ENCODE measurements at places on chromosomes 7 and 10. TPM values are rescaled to one million over a fixed set of nuclear protein-coding genes. Genes with fewer than 3 reads are reported as not detected.

- peak overlapping the region; percentile 41 for H3K4me3 ChIP-seq
- no peaks in the 10 kb centered on the region for H3K36me3 ChIP-seq
- H3K27ac ChIP-seq, result peak overlapping the region; percentile 88
- H3K4me1 ChIP-seq, result no peaks in the 10 kb centered on the region
Measured at GRCh38 chr7:22082553-22082885, 136.8 kb upstream of the CDCA7L start.

The MYH16 gene
- not detected for total RNA-seq

DNA sequence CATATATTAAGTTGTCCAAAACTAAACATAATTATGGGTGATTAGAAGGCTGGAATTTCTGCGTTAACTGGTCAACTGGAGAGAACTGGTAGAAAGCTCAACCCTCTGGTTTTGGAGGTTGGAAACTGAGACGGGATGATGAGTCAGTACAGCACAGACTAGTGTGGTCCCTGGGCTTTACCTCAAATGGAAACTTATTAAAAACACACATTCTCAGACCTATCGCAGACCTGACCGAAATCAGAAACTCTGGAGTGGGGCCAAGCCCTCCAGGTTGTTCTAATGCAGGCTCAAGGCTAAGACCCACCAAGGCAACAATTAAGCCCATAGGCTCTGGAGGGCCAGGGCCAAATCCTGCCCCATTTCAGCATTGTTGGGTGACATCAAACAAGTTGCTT is 136.9 kb downstream of the KCNMA1 start:
- no peak overlapping the region for H3K4me3 ChIP-seq
- no peak for DNase-seq
- H3K27me3 ChIP-seq, result no peaks in the 10 kb centered on the region
- H3K4me1 ChIP-seq, result peaks cover 4% of the 10 kb centered on the region
- no peak overlapping the region for H3K27ac ChIP-seq

GRCh38 chr10:87585565-87586514 is 73.8 kb upstream of the PAPSS2 start:
- H3K4me1 ChIP-seq, result no peaks in the 10 kb centered on the region
- H3K27ac ChIP-seq, result no peak overlapping the region
- peak; percentile 10 for DNase-seq
- H3K27me3 ChIP-seq, result no peaks in the 10 kb centered on the region
- H3K4me3 ChIP-seq, result no peak overlapping the region

The RASA4B gene
- total RNA-seq, result 2.0 TPM

DNA sequence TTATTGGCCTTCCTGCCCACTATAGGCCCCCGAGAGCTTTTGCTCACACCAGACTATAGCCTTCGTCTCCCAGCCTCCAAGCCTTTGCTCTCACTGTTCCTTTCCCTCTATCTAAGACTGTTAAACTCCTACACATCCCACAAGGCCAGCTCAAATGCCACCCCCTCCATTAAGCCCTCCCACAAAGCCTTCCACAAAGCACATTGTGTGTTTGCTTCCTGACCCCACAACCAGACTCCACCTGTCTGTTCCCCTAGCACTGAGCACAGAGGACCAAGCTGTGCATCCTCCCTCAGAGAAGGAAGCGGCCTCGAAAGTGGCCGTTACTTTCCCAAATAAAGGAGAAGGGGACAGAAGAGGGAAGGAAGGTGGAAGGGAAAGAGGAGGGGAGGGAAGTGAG is 1.3 kb downstream of the LOXL4 start:
- no peak overlapping the region for H3K4me3 ChIP-seq
- H3K27ac ChIP-seq, result no peak overlapping the region
- no peaks in the 10 kb centered on the region for H3K36me3 ChIP-seq
- DNase-seq, result no peak

DNA sequence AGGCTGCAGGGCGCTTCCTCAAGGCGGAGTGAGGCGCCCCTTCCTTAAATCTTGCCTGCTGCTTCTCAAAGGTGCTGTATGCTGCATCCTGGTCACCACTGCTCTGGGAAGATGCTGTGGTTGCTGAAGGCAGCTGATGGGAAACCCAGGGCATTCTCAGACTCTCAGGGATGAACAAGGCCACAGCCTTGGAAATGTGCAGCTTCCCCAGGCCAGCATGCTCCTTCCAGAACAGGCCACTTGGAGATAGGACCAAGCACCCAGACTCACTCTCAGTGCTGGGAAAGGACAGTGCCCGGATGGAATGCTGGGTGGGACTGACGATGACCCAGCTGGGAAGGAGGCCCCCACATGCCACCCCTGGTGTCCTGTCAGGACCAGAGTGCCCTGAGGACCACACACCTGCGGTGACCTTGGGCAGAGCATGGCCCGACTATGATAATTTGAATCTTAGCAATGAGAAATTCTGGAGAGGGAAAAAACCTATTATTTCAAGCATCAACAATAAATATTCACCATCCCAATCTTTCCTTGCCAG is 235.5 kb downstream of the TNS3 start:
- no peaks in the 10 kb centered on the region for H3K36me3 ChIP-seq
- no peak for DNase-seq
- no peaks in the 10 kb centered on the region for H3K27me3 ChIP-seq
- H3K27ac ChIP-seq, result no peak overlapping the region
- no peaks in the 10 kb centered on the region for H3K4me1 ChIP-seq
- no peak overlapping the region for H3K4me3 ChIP-seq
